ENCODE measurements at places on chromosomes 11 and 22. TPM values are rescaled to one million over a fixed set of nuclear protein-coding genes. Genes with fewer than 3 reads are reported as not detected.

DNA sequence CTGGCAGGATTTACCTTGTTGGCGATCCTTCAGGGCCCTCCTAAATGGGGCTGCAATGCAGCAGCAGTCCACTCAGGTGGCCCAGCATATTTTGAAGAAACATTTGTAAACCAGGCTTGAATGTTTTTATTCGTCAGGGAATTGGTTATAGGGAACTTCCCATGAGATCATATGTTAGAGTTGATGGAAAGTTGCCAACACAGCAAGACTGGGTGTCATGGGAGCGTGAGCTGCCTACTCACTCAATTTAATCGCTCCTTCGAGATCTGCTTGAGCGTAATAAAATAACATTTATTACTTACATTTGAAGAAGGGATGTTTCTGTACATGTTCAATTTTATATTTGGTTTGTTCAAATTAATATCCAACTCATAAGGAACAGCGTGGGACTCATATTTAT, 19.4 kb downstream of the OR2AT4 start:
- H3K4me3 ChIP-seq: no peak overlapping the region
- no peak overlapping the region for H3K27ac ChIP-seq
- no peaks in the 10 kb centered on the region for H3K36me3 ChIP-seq
- DNase-seq: no peak
- H3K4me1 ChIP-seq: no peaks in the 10 kb centered on the region
- no peaks in the 10 kb centered on the region for H3K27me3 ChIP-seq

Gene NLRP10
- not detected for total RNA-seq

Gene C11orf97
- total RNA-seq: not detected

Gene SCGB1D2
- not detected for total RNA-seq

Gene PHLDA2
- total RNA-seq: 2.2 TPM

DNA sequence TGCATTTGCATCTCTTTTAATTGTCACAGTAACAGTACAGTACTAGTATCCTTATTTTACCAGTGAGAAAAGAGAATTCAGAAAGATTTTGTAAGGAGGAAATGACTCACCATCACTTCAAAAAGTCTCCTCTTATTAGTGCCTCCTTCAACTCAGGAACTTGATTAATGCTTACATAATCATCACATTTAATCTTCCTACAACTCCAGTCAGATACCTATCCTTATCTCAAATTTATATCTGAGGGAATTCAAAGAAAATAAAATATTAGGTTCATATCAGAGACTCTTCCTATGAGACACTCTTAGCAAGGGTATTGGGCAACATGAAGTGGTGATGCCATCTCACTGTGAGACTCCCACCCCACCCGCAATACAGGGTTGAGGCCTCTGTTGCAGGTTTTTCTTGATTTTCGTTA, 26.1 kb upstream of the CTSC start:
- no peak overlapping the region for H3K27ac ChIP-seq
- H3K4me1 ChIP-seq: peaks cover 4% of the 10 kb centered on the region

Gene BAIAP2L2
- total RNA-seq: 0.99 TPM

DNA sequence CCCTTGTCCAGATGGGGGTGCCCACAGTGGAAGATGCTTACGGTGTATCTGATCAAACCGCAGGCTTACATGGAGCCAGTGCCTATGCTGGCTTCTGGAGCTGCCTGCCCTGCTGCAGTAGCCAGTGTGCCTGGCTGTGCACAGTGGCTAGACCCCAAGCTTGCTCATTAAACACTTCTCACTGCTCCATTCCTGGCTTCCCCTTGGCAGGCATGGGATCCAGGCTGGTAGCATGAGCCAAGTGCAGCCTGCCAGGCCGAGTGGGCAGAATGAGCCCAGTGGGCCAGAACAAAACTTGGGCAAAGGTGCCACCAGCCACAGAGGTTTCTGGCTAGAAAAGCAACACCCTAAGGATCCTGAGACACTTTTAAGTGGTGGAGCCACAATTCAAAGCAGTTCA, 55.4 kb upstream of the B3GNT6 start:
- H3K27ac ChIP-seq: no peak overlapping the region
- no peak overlapping the region for H3K4me3 ChIP-seq
- no peaks in the 10 kb centered on the region for H3K27me3 ChIP-seq
- no peaks in the 10 kb centered on the region for H3K4me1 ChIP-seq
- no peaks in the 10 kb centered on the region for H3K36me3 ChIP-seq

GRCh38 chr11:9130297-9130696, 38.9 kb upstream of the SCUBE2 start:
- H3K27ac ChIP-seq: no peak overlapping the region
- DNase-seq: no peak
- H3K36me3 ChIP-seq: no peaks in the 10 kb centered on the region

Gene DDIAS
- total RNA-seq: 0.89 TPM

- H3K36me3 ChIP-seq: no peaks in the 10 kb centered on the region
- no peak overlapping the region for H3K4me3 ChIP-seq
- no peak overlapping the region for H3K27ac ChIP-seq
- H3K27me3 ChIP-seq: peaks cover 73% of the 10 kb centered on the region
- no peak for DNase-seq
Observed at GRCh38 chr11:31802000-31802551, 9.0 kb downstream of the PAX6 start.

DNA sequence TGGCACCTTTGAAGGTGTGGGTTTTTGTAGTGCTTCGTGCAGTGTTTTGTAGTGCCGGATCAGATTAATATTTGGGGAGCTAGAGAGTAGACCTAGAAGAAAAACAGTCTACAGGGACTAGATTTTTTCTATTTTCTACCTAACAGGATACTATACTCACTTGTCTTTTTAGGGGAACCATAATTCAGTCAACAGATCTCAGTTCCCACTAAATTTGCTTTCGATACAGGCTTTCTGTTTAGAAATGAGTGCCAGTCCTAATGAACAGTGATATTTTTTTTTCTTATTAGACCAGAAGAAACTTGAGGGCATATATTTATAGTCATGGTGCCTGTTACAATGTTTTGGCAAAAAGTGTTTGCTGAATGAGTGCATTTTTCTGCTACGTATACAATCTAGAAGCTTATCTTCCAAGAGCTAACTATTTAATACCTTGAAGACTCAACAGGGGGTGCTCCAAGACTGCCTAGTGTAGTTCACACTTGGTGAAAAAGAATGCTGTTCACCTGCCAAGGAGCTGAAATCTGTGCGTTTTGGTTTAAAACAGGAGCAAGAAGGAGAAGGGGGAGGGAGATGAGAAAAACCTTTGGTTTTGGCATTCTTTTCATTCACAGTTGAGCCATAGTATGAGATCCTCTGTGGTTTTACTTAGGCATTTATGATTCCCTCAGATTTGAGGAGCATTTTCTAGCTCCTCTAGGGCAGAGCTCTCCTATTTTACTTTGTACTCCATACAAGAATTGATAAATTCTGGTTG, 44.9 kb upstream of the VSTM5 start:
- H3K4me1 ChIP-seq: no peaks in the 10 kb centered on the region
- no peak overlapping the region for H3K27ac ChIP-seq
- no peaks in the 10 kb centered on the region for H3K27me3 ChIP-seq

- no peak overlapping the region for H3K4me3 ChIP-seq
- no peaks in the 10 kb centered on the region for H3K4me1 ChIP-seq
- no peaks in the 10 kb centered on the region for H3K36me3 ChIP-seq
Observed at GRCh38 chr11:56776809-56777208, 28.3 kb upstream of the OR9G4 start.

- DNase-seq: no peak
- no peak overlapping the region for H3K4me3 ChIP-seq
- H3K27me3 ChIP-seq: no peaks in the 10 kb centered on the region
- H3K36me3 ChIP-seq: peaks cover 12% of the 10 kb centered on the region
- peaks cover 15% of the 10 kb centered on the region for H3K4me1 ChIP-seq
Observed at GRCh38 chr22:20940186-20940651, 23.0 kb downstream of the CRKL start.

DNA sequence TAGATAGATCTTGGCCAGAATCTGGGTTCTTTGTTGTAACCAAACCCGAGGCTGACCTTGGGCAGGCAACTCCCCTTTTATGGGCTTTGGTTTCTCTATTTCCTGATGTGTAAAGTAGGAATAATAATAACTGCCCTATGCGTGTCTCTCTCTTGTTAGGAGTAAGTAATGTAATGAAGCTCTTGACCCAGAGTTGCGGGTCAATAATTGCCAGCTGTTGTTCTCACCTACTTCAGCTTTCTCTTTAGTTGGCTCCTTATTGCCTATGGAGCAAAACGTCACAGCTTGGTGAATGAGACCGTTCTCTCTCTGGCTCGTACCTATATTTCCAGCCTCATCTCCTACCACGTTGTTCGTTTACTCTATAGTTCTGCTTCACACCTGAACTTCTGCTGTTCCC, 56.6 kb upstream of the KIRREL3 start:
- no peak for DNase-seq
- H3K27ac ChIP-seq: no peak overlapping the region
- H3K4me3 ChIP-seq: no peak overlapping the region
- no peaks in the 10 kb centered on the region for H3K27me3 ChIP-seq
- no peaks in the 10 kb centered on the region for H3K4me1 ChIP-seq

DNA sequence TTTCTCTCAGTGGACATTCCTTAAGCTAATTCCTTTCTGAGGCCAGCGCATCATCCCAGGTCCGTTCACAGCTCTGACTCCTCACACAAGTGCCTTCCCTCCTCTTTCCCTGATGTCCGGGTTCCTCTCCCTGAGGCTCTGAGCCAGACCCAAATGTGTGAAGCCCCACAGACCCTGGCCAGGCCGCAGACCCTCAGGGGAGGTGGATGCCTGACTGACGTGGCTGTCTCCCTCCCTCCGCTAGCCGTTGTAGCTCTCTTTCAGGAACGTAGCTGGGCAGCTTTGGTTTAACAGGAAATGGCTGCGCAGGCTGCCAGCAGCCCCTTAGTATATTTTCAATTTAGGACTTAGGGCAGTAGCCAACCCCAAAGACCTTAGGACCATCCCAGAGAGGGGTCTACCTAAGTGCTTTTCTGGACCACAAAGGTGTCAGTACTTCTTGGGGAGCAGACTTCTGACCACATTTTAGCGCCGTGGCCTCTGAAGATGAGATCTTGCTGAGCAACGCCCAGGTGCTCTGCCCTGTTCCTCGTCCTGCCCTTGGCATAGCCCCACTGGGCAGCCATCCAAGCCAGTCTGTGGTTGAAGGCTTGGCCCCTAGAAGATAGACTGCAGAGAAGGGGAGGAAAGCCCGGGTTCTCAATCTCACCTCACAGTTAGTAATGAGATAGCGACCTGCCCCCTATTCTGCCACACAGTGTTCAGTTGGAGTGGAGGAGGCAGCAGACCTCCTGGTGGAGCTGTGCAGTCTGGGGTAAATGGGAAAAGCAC, 27.0 kb downstream of the MYBPC3 start:
- no peaks in the 10 kb centered on the region for H3K27me3 ChIP-seq
- peaks cover 69% of the 10 kb centered on the region for H3K36me3 ChIP-seq
- H3K27ac ChIP-seq: no peak overlapping the region
- DNase-seq: no peak

DNA sequence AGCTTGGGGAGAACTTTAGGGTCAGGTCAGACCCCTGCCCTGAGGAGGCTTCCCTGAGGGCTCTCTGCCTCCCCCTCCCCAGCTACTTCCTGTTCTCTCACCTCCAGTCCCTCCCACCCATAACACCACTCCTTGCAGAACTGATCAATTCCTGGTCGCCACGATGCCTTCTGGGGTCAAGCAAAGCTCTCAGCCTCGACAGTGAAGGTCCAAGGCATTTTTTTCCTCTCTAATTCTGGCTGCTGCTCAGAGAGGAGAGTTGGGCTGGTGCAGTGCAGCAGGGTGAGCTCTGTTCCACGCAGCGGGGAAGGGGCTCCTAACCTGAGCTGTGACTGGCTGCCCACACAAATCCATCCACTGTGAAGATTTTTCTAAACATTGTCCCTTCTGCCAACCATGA, 628.4 kb downstream of the BRD1 start:
- H3K27ac ChIP-seq: no peak overlapping the region
- no peaks in the 10 kb centered on the region for H3K36me3 ChIP-seq
- no peaks in the 10 kb centered on the region for H3K4me1 ChIP-seq
- no peak overlapping the region for H3K4me3 ChIP-seq
- no peak for DNase-seq

- no peaks in the 10 kb centered on the region for H3K4me1 ChIP-seq
- H3K27me3 ChIP-seq: no peaks in the 10 kb centered on the region
- H3K27ac ChIP-seq: no peak overlapping the region
- no peak for DNase-seq
- no peaks in the 10 kb centered on the region for H3K36me3 ChIP-seq
Observed at GRCh38 chr11:77506857-77507256, 33.0 kb upstream of the PAK1 start.

DNA sequence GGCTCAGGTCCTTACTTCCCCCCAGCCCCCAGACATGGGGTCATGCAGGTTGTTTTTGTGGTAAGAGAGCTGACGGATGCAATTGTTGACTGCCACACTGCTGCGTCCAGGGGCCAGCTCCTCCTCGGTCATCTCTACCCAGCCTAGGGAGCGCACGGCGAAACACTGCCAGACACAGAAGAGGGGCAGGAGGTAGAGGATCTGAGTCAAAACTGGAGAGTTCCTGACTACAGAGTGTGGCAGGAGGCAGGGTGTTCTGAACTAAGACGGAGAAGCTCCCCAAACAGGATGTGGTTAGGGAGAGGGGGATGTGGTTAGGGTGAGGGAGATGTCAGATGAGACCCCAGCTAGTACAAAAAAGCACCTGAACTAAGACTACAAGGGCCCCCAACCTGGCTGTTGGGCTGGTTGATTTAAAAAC, 12.3 kb downstream of the SMPD1 start:
- peaks cover 46% of the 10 kb centered on the region for H3K4me1 ChIP-seq
- peak overlapping the region; percentile 4 for H3K4me3 ChIP-seq
- no peaks in the 10 kb centered on the region for H3K27me3 ChIP-seq

Gene TST
- 4.3 TPM for total RNA-seq

DNA sequence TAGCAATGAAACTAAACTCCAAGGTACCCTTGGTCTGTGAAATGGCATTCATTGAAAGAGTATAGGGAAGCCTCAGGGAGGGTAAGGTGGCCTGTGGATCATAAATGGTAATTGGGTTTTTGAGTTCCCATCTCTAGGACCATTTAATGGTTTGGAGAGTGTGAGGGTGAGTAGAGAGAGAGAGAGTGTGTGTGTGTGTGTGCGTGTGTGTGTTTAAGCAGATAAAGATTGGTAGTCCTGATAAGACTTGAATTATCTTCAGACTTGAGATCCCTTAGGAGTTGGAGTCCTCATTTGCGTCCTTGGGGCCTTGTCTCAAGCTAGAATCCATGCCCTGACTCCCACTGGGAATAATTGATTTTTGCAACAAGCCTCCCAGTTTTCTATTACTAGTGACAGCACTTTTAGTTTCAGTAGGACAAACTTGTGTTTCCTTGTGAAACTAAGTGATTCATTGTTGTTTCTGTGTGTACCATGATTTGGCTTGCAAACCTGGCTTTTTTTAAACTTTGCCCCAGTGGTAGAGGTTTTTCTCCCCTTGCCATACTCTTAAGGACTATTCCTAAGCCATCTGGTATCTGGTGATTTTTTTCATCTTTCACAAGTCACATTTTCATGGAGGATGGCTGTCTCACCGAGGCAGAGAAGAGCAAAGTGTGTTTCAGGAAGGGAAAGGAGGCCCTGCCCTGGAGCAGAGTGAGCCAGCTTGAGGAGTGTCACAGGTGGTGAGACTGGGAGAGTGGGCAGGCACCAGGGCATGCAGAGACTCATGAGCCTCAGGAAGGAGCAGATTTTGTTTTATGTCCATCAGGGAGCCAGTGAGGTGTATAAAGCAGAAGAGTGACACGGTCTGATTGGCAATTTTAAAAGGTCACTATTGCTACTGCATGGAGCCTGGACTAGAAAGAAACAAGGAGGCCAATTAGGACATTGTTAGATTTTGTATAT, 26.7 kb downstream of the ALKBH3 start:
- DNase-seq: no peak
- no peak overlapping the region for H3K27ac ChIP-seq
- H3K36me3 ChIP-seq: peaks cover 61% of the 10 kb centered on the region
- H3K27me3 ChIP-seq: no peaks in the 10 kb centered on the region
- no peak overlapping the region for H3K4me3 ChIP-seq

GRCh38 chr22:17674152-17674551, 35.6 kb downstream of the BCL2L13 start:
- H3K27ac ChIP-seq: no peak overlapping the region
- no peaks in the 10 kb centered on the region for H3K4me1 ChIP-seq
- H3K36me3 ChIP-seq: peaks cover 5% of the 10 kb centered on the region
- H3K4me3 ChIP-seq: no peak overlapping the region
- no peak for DNase-seq
- H3K27me3 ChIP-seq: no peaks in the 10 kb centered on the region
